Activated CD4-positive, CD25-positive, alpha-beta regulatory T cell treated with anti-CD3 and anti-CD28 coated beads, Interleukin-2, amount 50 U/mL, for 72 hours (primary cell): ENCODE measurements at places on chromosomes 5 and 9.

- DNase-seq = no peak
Measured at GRCh38 chr5:16894236-16895057, 41.6 kb downstream of the MYO10 start.

- no peak for DNase-seq
Measured at GRCh38 chr5:32928761-32929160, 217.6 kb downstream of the NPR3 start.

GRCh38 chr5:126527892-126528291 is 67.1 kb downstream of the ALDH7A1 start:
- no peak for DNase-seq

- no peak for DNase-seq
Measured at GRCh38 chr9:134626069-134626423, 15.6 kb upstream of the COL5A1 start.

DNA sequence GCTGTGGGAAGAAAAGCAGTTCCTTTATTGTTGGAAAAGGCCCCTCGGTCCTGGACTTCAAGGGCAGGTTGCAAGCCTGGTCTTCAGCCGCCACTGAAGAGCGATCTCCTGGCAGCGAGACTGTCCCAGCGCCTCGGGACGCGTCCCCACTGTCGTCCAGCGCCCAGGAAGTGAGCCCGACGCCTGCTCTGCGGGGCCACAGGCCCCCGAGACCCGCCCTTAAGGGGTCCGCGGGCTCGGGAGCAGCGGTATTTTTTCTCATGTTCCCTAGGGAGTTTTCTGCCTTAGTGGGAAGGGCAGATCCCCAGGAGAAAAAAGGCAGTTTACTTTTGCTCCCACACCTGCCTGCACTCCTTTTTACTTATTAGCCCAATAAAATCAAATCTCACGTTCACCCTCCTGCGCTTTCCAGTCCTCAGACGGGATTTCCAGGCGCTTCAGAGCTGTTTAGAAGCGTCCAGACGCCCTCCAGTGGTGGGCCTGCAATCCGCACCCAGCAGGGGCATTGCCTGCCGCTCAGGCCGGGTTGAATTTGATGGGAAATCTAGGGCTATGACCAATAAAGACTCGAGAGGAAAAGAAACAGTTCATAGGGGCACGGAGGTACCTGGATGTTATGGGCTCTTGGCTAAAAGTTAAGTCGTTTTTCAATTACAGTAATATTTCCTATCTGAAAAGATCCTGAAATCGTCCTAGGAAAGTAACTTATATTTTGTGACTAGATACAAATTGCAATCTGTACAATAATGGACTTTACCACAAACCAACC is 2.8 kb upstream of the EFNA5 start:
- peak; percentile 70 for DNase-seq

DNA sequence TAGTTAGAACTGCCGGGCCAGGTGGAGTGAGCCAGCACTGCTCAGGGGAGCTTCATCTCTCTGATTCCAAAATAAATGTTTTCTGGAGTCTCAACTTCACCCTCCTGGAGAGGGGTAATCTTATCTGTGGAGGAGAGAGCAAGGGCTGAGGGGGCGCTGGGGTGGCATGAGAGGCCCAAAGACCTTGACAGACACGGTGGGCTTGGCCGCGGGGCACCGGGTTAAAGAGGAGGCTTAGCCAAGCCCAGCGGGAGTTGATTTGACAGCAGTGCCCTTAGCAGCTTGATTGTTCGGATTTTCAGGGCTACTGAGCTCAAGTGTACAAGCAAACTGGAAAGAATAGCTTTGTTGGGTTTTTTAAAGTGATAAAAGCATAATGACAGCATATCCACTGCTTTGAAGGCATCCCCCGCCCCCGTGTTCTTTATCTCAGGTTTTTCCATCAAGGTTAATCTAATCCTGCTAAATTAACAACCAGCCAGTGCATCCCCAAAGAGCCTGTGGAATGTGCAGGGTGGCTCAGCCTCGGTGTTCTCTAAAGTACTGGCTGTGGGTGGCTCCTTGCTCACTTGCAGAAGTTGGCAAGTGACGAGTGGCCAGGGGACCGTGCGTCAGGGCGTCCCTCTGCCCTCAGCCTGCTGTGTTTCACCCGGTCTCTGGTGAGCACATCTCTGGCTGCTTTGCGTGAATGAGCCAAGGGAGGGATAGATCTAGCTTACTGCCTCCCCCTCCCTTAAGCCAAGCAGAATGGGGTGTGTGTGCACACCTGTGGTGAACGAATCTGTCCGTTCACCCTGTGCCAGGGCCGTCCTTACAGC is 5.5 kb downstream of the QRFP start:
- DNase-seq = no peak

GRCh38 chr5:78648359-78649210 is at the start of gene LHFPL2:
TSS of gene LHFPL2 (minus strand) at chr5:78648772. CDS start at chr5:78510213, 138,559 bp downstream.
- peak; percentile 35 for DNase-seq

DNA sequence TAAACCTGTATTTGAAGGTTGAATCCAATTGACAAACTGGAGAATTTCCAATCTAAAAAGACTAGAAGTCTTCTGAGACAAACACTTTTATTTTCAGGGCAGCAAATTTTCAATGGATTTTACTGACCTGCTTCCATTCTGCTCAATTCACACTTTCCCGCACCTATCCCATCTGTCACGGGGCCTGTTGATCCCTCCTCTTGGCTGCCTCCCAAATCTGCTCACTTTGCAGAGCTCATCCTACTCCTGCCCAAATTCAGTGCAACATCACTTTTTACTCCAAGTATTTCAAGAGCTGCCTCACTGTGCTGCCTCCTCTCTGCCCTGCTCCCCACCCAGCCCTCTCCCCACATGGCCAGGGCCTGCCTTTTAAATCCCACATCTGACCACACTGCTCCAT is 35.1 kb downstream of the GOLM1 start:
- DNase-seq = no peak

DNA sequence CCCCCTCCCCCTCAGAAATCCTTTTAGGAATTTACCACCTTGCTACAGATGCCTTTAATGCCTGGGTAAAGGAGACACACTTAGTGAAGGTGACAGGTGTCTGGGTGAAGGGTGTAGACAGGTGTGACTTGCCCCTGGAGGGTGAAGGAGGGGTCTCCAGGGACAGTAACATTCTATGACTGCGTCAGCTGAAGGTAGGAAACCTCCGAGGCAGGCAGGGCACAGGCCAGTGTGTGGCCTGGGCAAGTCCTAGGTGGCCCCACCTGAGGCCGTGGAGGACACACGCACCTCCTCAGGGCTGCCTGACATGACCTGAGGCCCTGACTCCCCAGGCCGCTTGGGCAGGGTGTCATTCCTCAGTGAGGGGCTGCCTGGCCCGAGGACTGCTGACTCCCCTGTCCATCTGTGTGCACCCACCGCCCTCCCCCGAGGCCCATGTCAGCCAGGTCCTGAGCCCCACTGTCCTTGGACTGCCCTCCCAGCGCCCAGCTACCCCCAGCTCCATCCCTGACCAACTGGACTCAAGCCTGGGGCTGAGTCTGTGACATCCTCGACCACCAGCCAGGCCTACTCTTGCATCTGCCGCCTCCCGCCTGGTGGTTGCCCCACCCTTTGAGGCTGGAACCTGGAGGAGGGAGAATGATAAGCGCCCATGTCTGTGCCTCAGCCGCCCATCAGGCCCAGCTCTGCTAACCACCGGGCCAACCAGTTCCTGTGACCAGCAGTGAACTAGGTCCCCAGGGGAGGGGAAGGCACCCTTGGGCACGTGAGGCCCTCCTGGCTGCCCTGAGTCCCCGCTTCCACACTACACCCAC is 18.4 kb downstream of the CARD19 start:
- no peak for DNase-seq

DNA sequence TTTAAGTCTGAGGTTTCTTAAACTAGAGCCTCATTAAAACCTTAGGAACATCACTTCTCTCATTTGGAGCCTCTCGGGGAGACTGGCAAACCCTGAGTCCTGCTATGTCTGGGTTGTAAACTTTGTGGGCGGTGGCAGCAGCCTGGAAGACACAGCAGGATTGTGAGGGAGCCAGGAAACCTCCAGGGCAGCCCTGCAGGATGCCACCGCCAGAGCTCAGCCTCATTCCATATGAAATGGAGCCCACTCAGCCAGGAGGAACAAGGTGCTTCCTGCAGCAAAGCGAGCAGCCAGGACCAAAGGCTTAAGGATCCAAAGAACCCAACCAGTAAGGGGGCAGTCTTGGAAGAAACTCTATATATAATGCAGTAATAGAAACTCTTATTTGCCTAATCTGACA is 37.9 kb upstream of the IDNK start:
- DNase-seq = no peak

DNA sequence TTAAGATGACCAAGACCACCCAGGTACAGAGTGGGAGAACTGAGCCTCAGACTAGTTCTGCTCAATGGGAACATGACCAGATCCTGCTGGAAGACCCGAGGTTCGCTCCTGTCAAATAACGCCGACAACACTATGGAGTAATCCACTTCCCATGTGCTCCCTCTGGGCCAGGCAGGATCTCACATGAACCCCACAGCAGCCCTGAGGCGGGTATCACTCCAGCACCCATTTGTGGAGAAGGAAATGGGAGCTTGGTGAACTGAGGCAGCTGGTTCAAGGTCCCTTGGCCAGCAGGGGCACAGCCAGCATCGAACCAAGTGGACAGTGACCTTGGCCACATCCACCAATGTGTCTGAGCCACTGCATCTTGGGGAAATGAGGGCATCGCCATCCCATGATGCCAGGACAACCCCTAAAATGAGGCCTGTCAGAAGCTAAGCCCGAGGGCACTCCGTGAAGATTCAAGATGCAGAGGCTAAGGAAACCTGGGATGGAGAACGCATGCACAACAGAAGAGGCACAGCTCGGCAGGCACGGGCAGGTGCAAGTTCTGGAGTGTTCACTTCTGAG is 8.5 kb downstream of the ANKS6 start:
- no peak for DNase-seq

- DNase-seq = peak; percentile 58
Measured at GRCh38 chr9:124286292-124286931, 28.7 kb downstream of the NEK6 start.

- DNase-seq = peak; percentile 60
Measured at GRCh38 chr9:136629879-136630661, 32.6 kb upstream of the EGFL7 start.

DNA sequence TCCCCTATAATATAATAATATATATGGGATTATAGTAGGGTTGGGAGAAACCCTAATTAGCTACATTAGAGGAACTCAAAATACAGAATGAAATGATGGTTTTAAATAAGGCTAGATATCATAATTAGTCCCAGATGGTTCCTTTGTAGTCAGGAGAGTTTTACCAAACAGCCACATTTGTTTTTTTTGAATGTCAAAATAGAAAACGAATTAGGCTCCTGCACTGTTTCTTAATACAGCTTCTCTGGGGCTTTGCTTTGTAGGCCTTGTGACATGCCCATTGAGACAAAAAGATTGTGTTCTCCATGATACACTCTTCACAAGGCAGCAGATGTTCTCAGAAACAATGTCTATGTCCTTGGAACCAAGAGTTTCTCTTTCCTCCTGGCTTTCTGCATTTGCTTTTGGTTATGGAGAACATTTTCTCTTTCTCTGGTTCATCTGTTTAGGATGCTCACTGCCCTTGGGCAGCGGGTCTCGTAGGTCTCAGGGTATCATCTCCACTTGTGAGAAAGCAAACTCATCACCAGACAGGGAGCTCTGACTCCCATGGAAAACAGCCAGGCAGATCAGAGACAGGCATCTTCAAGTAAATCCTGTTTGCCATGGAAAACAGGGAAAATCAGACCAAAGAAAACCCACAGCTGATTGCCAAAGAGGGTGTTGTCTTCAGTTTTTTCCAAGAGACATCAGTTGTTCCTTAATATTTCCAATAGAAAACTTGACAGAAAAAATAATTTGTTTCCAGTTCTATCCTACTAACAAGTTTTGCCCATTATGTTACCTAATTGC is 54.1 kb upstream of the RPS23 start:
- DNase-seq = no peak

DNA sequence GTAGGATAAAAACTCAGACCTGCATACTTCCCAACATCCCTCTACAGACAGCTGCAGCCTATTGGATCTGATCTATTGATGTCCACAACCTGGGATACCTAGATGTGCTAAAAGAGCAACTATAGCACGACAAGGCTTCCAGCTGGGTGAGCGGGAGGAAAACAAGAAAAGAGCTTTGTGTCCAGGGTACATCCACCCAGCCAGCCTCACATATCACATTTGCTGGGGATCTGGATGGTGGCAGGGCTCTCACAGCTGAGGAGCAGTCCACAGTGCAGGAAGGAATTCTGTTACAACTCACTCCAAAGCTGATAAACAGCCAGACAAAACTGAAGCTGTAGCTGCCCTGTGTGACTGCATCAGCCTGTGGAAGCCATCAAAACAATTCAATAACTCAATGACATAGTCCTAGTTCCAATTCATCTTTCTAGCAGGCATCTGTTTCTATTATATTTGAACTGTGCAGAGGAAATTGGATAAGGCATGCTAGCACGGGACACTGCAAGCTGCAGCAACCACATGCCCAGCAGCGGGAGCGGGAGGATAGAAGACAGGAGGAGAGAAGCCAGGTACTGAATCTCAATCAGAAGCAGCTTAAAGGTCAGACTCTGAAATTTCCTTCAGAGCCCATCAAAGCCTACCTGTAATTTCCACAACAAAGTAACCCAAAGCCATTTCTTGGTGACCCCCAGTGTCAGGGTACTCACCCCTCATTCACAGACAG is 45.0 kb downstream of the MED10 start:
- no peak for DNase-seq

DNA sequence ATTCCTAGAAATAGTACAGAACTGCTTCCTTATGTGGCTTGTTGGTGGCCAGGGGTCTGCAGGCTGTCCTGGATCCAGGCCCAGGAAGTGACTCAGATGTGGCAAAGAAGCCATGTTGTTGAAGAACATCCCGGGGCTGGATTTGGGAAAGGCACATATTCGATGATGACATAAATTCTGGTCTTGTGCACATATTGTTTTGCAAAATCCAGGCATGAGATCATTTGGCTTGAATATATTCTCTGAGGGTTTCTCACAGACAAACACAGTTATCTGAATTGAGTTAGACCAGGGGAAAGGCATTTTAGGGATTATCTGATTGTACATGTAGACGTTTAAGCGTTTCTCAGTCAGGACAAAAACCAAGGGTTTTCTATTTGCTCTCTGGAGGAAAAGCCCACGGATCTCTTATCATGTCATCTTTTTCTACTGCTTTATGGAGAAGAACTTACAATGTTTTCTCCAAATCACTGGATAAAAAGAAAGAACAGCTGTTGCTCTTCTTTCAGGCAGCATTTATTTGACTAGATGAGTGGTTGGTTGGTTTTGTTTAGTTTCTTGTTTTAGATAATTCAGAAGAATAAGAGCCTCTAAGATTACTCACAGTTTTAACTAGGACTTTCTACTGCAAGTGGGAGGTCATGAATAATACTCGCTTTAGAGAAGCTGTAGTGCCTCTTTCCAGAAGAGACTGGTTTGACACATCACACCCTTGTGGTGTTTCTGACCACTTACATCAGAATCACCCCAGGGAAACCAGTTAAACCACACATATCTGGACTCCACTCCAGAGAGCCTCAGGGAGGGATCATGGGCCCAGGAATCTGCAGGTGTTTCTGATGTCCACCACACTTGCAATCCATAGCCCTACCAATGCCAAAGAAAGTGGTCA is 29.5 kb upstream of the LHFPL2 start:
- DNase-seq = no peak

DNA sequence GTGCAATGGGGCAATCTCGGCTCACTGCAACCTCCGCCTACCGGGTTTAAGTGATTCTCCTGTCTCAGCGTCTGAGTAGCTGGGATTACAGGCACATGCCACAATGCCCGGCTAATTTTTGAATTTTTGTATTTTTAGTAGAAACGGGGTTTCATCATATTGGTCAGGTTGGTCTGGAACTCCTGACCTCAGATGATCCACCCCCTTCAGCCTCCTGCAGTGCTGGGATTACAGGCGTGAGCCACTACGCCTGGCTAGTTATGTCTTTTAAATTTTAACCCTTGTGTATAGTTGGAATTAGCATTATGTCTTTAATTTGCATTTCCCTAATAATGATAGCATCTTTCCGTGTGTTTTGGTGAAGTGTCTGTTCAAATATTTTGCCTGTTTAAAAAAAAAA is 11.5 kb downstream of the GPBP1 start:
- no peak for DNase-seq
